Activated effector memory CD4-positive, alpha-beta T cell treated with anti-CD3 and anti-CD28 coated beads, Interleukin-2, amount 50 U/mL, for 16 hours (primary cell): ENCODE measurements at places on chromosomes 7 and 10.

DNA sequence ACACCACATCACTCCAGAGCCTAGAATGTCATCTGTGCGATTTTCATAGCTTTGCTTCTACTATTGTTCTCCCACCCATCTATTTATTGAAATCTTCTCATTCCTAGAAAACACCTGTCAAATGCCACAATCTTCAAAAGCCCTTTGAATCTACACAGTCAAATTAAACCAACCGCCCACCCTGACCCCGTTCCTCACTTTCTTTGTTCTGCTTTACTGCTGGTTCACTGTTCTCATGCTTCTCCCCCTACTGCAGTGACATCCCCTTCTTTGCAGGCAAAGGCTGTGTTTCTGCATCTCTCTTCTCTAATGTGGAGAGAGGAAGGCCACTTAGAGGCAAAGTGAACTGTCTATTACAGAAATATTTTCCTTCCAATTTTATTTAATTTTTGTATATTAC, 152.4 kb upstream of the NEBL start:
- DNase-seq, result no peak

DNA sequence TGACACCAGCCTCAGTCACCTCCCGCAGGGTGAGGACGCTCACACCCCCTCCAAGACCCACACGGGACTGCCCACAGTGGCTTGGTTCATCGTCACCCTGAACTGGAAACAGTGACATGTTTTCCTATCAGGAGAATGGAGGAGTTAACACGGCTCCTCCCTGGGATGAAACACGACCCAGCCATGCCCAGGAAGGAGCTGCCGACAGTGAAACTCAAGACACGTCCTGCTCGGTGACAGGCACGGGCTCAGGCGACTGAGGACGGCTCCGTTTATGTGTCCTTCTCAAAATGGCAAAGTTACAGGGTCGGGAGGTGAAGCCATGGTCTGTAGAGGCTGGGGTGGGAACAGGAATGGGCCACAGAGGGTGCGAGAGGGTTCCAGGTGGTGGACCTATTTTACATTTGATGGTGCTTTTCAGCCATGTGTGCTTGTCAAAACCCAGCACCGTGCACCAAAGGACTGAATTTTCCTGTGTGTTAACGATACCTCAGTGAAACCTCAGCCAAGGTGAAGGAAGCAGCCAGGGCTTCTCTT, 272.4 kb downstream of the ADARB2 start:
- no peak for DNase-seq

GRCh38 chr10:1454951-1455350, 282.4 kb downstream of the ADARB2 start:
- DNase-seq, result no peak

DNA sequence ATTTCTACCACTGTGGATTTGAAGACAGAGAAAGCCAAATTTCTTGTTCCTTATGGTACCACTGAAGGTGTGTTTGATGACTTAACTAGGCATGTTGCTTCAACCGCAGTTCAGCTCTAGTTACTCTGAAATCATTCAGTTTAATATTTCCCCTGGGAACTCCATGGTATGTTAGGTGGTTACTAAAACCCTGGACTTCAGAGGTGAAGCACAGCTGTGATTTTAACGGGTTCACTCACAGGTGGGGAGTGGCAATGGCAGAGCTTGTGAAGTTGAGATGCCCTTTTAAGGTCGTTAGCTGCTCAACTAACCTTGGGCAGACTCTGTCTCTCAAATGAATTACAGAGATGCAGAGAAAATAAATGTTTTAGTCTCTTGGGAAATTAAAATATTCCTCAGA, 163.6 kb upstream of the PHYHIPL start:
- DNase-seq, result no peak

DNA sequence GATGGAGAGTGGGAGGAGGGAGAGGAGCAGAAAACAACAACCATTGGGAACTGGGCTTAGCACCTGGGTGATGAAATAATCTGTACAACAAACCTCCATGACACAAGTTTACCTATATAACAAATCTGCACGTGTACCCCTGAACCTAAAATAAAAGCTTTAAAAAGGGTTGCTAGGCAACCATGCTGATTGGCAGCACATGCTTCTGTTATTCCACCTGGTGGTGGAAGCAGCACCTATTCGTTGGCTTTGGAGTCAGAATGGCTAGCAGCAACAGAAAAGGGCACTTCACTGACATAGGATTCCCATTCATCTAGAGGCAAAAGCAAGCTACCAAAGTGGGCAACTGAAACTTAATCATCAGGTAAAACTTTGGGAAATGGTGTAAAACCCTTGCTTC, 57.1 kb downstream of the RELN start:
- no peak for DNase-seq

- no peak for DNase-seq
These were observed 133.6 kb upstream of the GDF10 start for GRCh38 chr10:47166405-47166777.

GRCh38 chr10:98528805-98529183, 82.1 kb upstream of the HPS1 start:
- DNase-seq, result no peak

DNA sequence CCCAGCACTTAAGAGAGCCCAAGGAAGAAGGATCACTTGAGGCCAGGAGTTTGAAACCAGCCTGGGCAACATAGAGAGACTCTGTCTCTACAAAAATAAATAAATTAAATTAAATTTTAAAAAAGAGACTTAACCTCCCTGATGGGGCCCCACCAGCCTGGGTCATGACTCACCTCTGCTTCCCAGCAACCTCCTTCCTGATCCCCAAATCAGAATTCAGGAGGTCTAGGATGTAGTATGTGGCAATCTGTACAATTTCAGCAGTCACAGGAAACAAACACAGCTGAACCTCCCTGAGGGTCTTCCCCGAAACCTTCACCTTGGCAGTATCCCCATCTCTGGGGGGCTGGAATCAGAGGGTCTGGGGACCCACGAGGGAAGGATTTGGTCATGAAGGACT, 9.7 kb upstream of the PPP1R35 start:
- no peak for DNase-seq

DNA sequence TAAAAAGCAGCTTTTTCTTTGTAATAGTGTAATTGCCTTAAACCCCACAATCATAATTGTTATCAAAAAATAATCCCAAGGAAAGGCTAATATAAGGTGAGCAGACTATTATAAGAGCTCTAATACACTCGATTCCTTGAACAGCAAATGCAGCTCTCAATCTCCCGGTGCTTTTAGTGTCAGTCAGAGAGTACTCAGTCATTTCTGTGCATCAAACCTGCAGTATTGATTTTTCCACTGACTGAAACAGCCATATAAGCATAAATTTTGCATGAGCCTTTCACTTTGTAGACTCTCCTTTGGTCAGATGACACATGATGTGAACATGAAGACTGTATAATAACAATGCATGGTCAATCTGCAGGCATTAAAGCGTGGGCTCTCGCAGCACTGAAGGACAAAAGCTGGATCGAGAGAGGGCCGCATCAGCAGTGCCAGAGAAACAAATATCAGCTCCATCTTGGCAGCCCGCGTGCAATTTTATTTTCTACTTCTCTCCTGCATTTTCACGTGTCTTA, 272.0 kb downstream of the POU6F2 start:
- DNase-seq, result no peak
